CD4-positive, alpha-beta T cell treated with Interleukin-12 subunit alpha and Interleukin-12 subunit beta, for 1 hour (primary cell): ENCODE measurements at places on chromosomes 4 and X.
A peak's percentile ranks its signal among the peaks of the same experiment; 100 is the strongest.

- no peak for DNase-seq
These were observed 28.5 kb upstream of the CRMP1 start for GRCh38 chr4:5921101-5921980.

- DNase-seq = peak; percentile 71
These were observed at the start of gene MORC4 for GRCh38 chrX:107000013-107000515. TSS of gene MORC4 (minus strand) at chrX:107000212. CDS start at chrX:106999969, 243 bp downstream.

DNA sequence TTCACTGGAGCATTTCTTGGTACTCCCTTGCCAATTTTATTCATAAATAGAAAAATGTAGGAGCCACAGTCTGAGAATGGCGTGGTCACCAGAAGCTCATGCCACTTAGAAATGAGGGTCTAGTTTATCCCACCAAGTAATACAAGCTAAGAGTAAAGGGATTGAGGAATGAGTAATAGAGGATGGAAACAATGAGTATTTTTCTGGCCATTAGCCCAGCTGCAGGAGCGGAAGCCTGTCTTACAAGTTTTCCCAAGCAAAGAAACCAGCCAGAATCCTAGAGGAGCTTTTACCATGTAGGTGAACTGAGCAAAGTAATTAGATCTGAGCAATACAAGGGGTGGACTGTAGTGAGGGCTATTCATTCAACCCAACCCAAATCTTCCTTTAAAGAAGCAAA is 160.7 kb upstream of the NPY2R start:
- no peak for DNase-seq

DNA sequence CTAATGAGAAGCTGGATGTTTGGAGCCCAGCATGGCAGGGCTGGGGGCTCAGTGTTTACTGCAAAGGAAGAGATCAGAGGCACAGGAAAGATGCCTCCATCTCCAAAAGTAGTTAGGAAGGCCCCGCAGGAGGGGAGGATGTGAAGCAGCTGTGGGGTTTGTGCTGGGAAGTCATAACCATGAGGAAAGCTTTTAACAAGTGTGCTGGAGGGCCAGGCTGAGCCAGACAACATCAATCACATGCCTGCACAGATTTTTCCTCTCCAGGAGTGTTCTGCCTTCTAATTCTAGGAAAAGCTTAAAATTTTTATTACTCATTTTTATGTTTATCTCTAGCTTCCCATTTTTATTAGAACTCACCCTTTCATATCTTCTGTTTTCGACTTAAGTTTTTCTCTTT is 65.4 kb downstream of the GPR82 start:
- DNase-seq = no peak

DNA sequence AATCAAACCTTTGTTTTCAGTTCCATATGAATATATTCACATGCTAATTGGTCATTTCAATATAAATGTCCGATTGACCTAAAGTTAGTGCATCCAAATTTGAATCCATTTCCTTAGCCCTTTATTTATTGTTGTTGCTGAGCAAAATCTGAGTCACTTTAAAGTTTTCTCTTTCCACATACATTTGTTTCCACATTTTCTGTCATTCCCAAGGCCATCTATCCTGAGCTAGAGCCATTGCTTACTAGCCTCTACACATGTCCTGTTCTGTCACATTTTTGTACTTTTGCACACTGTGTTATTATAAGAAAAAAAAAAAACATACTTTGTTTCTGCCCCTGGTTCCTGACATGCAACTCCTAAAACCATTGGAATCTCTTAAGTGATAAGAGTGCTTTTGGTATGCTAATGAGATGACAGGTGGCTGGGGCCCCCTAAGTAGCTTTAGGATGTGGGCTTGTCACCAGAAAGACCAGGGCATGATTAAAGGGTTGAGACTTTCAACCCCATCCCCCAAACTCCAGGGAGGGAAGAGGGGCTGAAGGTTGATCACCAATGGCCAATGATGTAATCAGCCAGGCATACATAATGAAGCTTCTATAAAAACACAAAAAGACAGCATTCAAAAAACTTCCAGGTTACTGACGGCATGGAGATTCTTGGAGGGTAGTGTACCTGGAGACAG is 353.3 kb upstream of the MAGEB16 start:
- no peak for DNase-seq

DNA sequence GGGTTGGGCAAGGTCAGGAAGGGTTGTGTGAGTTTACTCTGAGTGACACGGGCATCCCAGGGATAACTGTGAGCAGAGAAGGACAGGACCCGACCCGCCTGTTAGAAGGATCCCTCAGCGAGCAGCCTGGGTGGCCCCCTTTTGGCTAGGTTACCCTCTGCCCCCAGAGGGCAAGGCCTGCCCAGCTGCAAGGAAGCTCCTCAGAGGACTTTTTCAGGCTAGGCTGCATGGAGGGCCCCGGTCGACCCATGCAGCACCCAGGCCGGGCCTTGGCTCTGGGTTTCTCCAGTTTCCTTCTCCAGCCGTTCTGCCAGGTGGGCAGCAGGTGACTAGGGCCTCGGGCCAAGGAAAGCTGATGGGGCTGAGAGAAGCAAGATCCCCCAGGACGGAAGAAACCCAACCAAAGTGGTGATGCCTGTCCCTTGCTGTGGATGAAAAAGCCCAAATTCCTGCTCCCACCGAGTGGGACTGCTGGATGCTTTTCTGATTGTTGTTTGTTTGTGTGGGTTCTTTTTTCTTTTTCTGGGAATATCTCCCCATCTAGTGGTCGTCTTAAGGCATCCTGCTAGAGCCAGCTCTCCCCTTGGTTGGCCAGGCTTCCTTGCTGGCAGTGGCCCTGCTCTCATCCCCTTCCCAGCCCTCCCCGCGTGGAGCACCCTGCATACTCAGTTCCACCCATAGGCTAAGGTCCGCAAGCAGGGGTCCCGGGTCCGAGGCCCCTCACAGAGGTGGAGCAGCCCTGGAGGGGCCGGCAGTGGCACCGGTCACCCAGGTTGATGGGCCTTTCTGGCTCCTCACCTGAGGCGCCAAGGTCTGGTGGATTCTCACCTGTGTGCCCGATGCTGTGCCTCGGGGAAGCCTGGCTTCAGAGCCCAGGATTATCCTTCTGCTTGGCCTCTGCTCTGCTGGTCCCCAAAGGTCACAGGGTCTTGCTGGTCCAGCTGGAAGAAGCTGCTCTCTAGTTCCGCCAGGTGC is 1.8 kb downstream of the ZFP92 start:
- no peak for DNase-seq

- no peak for DNase-seq
These were observed 174.9 kb downstream of the ADAMTS3 start for GRCh38 chr4:72394012-72394663.

DNA sequence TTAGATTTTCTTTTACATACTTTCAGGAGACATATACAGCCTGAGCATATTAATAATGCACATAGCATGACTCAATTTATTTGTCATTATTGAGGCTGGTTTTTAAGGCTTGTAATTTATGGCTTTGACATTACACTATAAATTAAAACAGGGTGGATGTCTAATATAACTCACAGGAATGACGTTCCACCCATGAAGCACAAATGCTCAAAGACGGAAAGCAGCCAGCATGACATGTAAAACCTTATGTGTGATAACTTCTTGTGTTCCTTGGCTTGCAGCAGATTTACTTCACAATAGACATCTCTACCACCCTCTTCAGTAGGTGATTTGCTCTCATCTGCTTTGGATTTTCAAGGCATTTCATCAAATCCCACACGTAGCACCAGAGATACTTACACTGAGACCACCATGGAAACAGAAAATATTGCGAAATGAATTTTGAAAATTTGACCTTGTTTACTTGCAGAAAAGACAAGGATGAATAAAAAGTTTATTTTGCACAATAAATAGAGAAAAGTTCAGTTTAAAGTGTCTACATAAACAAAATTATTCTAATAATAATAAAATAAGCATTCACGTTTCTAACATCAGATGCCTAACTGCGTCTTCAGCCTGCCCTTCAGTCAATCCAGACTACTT is 64.7 kb upstream of the BTC start:
- DNase-seq = no peak
